ENCODE measurements at places on chromosomes 7 and 10. TPM values are rescaled to one million over a fixed set of nuclear protein-coding genes. Genes with fewer than 3 reads are reported as not detected.

- DNase-seq, result no peak
Measured at GRCh38 chr10:48288661-48289060, 14.2 kb upstream of the FRMPD2 start.

GRCh38 chr10:43960981-43961380, 312.3 kb upstream of the ZNF32 start:
- no peak for DNase-seq

- DNase-seq, result no peak
Measured at GRCh38 chr7:26856176-26856985, 8.0 kb downstream of the SKAP2 start.

- DNase-seq, result no peak
Measured at GRCh38 chr7:137985253-137985896, 16.5 kb downstream of the CREB3L2 start.

- no peak for DNase-seq
Measured at GRCh38 chr7:80498481-80499349, 13.1 kb downstream of the GNAT3 start.

DNA sequence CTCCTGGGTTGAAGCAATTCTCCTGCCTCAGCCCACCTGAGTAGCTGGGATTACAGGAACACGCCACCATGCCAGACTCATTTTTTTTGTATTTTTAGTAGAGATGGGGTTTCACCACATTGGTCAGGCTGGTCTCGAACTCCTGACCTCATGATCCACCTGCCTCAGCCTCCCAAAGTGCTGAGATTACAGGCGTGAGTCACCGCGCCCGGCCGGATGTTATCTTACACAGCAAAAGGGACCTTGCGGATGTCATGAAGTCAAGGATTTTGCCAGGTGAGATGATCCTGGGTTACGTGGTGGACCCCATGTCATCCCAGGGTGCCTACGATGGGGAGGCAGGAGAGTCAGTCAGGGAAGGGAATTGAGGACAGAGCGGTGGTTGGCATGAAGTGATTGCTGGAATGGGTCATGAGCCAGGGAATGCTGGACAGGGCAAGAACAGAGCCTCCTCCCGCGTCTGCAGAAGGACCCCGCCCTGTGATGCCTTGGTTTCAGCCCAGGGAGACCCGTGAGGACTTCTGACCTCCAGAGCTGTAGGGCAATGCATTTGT, 8.7 kb upstream of the UBE3C start:
- no peak for DNase-seq

GRCh38 chr7:23893942-23894891, 184.2 kb downstream of the STK31 start:
- DNase-seq, result no peak

DNA sequence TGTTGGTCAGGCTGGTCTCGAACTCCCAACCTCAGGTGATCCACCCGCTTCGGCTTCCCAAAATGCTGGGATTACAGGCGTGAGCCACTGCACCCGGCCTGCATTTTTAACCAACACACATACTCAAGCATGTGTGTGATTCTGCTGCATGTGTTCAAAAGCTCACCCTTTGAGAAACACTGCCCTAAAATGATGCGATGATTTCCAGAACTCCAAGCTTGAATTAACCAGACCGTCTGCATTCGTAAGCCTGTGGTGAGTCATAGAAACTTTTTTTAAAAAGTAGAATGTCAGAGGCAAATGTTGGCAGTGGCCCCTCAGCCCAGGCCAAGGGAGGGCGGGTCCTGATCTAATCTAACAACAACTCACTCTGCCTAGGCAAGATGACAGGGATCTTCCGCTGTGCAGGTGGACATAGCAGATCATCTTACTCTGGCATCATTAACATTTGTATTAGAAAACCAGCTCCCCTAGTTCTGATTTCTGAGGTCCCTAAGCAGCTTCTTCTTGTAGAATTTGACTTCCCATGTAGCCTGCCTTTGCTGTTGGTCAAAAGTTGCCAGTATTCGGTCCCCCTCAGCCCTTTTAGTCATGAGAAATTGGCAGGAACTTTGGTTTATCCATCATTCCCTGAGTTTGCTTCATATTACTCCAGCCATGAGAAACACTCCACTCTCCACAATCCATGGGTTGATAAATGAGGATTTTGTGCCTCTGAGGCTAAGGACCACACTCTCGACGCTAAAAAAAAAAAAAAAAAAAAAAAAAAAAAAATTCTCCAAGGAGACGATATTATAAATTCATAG, 190.4 kb downstream of the SKIDA1 start:
- DNase-seq, result no peak

AGAP9 gene
- 4.4 TPM for total RNA-seq

OGDHL gene
- total RNA-seq, result 14.8 TPM

METTL27 gene
- total RNA-seq, result 2.5 TPM

RELN gene
- total RNA-seq, result 390 TPM

Data from cerebellum (tissue), 4 donors.